ENCODE measurements at places on chromosomes 2 and 18. TPM values are rescaled to one million over a fixed set of nuclear protein-coding genes. Genes with fewer than 3 reads are reported as not detected.

Gene CUL3
- polyA plus RNA-seq = 141 TPM

Gene RAB17
- polyA plus RNA-seq = 13.1 TPM

Gene GPR35
- polyA plus RNA-seq = 1.2 TPM

- DNase-seq = no peak
These were observed 124.7 kb downstream of the RAPGEF4 start for GRCh38 chr2:172860336-172860707.

DNA sequence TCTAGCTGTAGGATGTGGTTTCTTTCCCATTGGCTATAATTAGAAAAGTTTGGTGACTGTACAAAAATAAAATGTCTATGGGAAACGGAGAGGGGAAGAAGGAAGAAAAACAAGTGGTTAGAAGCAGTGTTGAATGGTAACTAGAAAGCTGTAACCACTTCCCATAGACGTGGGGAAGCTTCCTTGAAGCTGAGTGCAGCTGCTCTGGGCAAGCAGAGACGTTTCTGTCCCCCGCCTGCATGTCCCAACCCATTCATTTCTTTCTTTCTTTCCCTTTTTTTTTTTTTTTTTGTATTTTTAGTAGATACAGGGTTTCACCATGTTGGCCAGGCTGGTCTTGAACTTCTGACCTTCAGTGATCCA, 367.8 kb upstream of the HS6ST1 start:
- DNase-seq = no peak

DNA sequence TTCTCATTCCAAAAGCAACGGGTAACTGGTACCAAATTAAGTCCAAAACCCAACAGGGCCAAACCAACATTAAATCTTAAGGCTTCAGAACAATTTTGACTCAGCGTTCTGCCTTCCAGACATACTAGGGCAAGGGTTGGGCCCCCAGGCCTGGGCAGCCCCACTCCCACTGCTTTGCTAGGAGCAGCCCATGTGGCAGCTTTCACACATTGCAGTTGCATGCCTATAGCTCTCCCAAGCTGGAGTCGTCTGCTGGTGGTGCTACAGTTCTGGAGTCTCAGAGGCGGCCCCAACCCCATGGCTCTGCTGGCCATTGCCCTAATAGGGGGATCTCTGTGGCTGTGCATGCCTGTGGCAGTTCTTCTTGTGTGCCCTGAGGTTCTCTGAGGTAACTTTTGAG, 37.6 kb upstream of the CD226 start:
- DNase-seq = no peak

GRCh38 chr18:59569390-59569791, 127.8 kb downstream of the CCBE1 start:
- DNase-seq = no peak

All from right renal cortex interstitium (tissue), 3 donors.